ENCODE measurements at places on chromosomes 11 and 22.

DNA sequence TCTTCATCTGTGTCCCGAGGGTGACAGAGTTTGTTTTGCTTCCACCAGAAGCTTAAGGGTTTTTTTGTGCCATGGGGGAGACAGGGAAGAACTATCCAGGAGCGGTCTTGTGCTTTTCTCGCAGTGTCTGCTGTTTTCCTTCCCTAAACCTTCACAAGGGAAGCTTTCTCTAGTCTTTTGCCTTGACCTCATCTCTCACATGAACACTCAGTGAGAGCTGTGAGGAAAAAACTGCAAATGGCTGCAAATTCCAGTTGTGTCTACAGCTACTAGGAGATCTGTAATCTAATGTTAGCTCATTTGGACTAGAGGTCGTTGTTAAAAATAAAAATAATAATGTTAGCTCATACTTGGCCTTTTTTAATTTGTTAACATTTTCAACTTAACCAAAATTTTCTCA, 264.7 kb upstream of the SESN3 start:
- no peak for DNase-seq

DNA sequence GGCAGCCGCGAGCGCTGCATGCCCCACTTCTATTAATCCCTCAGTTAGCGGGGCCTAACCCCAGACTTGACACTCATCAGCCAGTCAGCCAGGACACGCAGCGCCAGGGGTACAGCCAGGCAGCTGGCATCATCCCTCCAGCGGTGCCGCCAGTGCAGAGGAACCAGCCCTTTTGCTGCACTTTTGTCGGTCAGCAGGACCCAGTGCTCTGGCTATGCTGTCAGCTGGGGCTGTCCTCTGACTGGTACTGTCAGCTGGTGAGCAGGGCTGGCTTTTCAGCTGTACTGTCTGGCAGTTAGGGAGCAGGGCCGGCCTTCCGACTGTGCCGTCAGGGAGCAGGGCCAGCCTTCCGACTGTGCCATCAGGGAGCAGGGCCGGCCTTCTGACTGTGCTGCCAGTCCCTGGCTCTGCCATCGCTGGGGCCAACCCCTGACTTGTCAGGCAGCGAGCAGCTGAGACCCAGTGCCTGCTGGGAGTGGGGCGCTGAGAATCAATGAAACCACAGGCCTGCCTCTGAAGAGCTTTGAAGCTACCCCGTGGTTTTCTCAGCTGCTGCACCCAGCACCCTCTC, 115.4 kb downstream of the KIAA1671 start:
- DNase-seq = no peak

DNA sequence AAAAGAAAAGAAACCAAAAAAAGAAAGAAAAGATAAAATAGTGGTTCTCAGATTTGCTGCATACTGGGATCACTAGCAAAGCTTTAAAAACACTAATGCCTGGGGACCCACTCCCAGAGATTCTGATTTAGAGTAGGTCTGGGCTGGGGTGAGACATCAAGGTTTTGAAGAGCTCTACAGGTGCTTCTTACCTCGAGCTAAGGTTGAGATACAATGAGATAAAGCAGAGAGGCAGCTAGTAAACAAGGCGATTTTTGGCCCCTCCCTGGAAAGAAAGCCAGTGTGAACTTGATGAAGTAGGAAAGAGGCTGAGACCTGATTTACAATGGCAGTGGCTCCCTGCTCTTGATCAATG, 327.6 kb upstream of the CCDC90B start:
- DNase-seq = no peak

- DNase-seq = no peak
Measured at GRCh38 chr22:50056214-50056972, 1.7 kb downstream of the TTLL8 start.

DNA sequence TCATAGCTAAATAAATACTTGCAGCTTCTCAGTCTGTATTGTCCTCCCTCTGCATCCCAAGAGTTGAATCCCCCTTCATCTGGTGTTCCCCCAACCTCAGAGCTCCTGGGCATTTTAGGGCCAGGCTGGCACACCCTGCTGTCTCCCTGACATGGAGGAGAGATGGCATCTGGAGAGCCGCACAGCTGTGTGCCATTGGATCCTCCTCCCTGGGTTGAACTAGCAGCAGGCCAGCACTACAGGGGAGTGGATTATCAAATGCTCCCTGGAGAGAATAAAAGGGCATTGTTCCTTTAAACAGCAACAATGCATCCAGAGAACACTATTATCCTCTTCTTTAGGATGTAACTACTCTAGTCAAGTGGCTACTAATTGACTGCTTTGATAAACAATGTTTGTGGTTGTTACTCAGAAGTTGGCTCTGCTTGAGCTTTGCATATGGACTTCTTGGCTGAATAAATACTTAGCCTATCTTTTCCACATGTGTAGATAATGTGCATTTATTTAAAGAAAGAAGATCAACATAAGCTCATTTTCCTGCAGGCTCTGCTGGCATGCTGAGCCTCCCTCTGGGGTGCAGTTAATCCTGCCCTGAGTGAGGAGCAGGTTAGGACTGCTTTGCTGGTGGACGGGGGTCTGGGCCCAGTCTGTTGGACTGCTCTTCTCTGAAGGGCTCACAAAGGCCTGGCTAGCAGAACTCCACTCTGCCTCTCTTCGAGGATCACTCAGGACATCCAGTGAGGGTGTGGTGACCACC, 897.2 kb downstream of the TBC1D22A start:
- no peak for DNase-seq

- DNase-seq = no peak
Measured at GRCh38 chr22:24695060-24695459, 79.5 kb downstream of the PIWIL3 start.

- DNase-seq = no peak
Measured at GRCh38 chr11:10291801-10292638, 2.0 kb downstream of the SBF2 start.

- peak; percentile 81 for DNase-seq
Measured at GRCh38 chr11:26944866-26945664, 48.8 kb upstream of the FIBIN start.

GRCh38 chr11:19994672-19995071, 165.6 kb downstream of the DBX1 start:
- no peak for DNase-seq

- DNase-seq = no peak
Measured at GRCh38 chr11:84381666-84382065, 1095.5 kb upstream of the CCDC90B start.

DNA sequence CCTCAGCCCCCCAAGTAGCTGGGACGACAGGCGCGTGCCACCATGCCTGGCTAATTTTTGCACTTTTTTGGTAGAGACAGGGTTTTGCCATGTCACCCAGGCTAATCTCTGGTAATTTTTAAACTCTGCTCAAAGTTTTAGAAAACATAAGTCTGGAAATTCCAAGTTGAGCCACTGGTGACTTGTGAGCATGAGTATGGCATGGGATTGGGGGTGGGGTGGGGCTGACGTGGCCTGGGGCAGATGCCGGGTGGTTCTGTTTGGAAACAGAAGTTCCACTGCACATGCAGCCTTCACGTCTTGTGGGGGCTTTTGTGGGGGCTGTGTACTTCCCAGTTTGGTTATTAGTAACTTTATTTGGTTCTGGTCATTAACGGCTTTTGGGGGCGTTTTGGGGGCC, 67.3 kb downstream of the PTPRJ start:
- no peak for DNase-seq

GRCh38 chr22:50610581-50610980, 10.0 kb downstream of the MAPK8IP2 start:
- DNase-seq = no peak

- no peak for DNase-seq
Measured at GRCh38 chr11:134384406-134384805, 27.6 kb downstream of the B3GAT1 start.

- no peak for DNase-seq
Measured at GRCh38 chr11:60871378-60872061, 4.2 kb downstream of the ZP1 start.

GRCh38 chr11:12810568-12810894, 136.3 kb downstream of the TEAD1 start:
- DNase-seq = no peak

DNA sequence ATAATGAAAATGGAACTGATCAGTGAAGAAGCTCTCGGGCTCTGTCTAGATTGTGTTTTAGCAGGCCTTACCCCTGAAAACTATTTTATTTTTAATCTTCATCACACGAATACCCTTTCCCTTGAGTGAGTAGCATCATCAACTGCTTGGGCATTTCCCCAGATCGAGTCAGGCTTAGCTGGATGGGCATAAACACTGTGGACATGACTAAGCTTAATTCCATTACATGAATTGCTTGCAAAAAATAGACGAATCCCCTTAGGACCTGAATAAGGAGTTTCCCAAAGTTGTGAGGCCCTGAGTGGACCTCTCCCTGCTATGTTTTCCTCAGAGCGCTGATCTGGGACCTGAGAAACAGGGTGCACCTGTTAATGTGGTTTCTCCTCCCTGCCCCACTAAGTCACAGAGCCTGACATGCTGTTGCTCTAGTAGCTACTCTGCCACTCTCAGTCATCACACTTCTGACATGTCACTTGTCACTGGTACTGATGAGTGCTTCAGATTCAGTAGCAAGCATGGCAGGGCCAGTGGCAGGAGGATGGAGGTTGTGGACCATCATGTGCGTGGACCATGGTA, 53.5 kb downstream of the ENDOD1 start:
- DNase-seq = no peak

GRCh38 chr22:19068784-19069271, 53.4 kb downstream of the DGCR2 start:
- DNase-seq = no peak

- no peak for DNase-seq
Measured at GRCh38 chr22:23060612-23061400, 9.5 kb upstream of the GNAZ start.

DNA sequence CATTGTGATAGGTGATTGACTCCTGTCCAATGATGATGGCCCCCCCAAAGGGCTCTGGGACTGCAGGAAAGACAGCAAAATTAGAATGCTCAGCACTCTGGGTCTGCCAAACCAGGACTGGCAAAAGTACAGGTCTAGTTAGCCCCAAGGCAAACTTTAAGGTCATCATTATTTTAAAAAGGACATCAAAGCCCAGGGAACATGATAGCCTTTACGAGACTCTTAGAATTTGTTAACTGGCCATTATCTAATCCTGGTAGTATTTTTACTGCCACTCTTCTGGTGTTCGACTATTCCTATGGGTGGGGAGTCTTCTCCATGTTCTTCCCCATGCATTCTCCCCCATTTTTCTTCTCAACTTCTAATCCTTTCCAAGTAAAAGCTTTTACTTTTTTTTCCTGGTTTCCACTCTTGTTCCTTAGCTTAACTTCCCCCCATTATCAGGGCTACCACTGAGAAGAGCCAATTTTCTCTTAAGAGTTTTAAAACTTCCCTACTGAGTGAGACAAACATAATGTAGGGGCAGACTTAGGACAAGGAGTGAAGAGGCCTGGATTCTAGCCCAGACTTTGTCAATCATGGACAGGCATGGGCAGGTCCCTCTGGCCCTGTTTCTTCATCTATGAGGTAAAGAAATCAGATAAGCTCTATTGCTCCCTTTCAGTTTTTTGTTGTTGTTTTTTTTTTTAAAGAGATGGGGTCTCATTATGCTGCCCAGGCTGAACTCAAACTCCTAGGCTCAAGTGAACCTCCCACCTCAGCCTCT, 7.1 kb downstream of the DDB1 start:
- no peak for DNase-seq

- DNase-seq = no peak
Measured at GRCh38 chr22:31123292-31123602, 481 bp downstream of the INPP5J start.

DNA sequence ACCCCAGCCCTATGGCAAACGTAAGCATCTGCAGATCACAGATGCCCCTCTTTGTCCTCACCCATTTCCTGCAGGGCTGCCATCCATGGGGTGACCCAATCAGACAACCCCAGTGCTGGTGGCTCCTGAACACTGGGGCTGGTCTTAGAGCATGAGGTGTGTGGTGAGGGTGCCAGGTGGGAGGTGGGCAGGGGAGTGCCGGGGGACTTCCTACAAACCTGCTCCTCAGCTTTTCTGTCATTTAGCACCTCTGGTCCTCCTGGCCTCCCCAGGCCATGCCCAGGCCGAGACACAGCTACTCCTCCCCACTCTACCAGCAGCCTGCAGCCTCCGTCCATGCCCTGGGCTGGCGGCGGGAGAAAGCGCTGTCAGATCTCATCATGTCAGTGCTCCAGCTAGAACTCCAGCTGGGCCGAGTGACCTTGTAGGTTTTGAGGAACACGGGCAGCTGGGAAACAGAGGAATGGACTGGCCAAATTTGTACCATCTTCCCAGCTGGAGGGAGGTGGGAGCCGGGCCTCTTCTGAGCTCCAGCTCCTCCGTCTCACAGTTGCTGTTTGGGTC, 157.7 kb upstream of the NECTIN1 start:
- DNase-seq = no peak

All from BJ (cell line).